RKO (cell line): ENCODE measurements at places on chromosomes 6 and 20.

DNA sequence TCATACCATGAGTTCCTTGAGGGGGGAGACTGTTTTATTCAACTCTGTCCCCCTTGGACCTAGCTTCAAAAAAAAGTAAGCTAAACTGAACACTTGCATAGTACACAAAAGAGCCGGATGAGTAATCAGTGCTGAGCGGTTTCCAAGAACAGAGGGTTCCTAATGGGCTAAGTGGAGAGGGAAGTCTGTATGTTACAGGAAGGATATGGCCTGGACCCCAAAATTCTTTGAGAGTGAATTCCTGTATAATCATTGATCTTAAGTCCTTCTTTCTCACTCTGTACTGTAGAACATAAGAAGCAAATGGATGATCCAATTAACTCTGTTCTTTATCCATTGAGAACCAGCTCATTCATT, 324.7 kb upstream of the CNR1 start:
- DNase-seq, result no peak

DNA sequence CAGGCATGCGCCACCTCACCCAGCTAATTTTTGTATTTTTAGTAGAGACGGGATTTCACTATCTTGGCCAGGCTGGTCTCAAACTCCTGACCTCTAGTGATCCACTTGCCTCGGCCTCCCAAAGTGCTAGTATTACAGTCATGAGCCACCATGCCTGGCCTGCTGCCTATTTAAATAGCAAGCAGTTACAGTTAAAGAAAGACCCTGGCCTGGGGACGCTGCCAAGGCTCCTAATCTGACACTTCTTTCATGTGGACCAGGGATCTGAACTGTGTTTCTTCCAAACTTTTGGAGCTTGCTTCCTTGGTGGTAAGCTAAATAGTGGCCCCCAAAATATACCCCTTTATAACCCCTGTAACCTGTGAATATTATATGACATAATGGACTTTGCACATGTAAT, 15.3 kb downstream of the PPARD start:
- no peak for DNase-seq

GRCh38 chr6:104019075-104019753, 840.5 kb downstream of the HACE1 start:
- no peak for DNase-seq

DNA sequence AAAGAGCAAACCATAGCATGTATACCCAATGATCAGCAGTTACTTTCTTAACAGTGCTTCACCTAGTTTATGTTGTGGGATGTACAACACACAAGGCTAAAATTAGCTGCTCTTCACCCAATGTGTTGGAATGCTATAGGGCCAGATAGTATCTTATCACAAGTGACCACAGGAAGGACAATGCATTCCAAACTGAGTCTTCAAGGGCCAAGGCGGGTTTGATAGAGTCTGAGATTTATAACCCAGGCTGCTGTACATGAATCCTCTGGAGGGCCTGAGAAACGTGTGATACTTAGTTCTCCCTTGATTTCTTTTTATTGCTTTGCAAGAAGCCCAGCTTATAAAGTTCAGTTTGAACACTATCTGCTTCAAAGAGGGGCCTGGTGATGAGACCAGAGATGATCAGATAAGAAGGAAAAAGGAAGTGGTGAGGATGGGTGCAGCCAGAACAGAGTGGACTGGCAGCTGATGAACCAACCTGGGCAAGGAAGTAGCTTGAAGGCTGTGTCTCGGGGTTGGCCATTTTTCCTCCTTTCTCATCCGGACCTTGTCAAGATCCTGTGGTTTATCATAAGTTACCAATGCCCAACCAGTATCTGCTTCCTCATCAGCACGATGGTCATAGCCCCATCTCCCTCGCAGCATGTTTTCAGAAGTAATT, 62.2 kb upstream of the BMP2 start:
- no peak for DNase-seq

DNA sequence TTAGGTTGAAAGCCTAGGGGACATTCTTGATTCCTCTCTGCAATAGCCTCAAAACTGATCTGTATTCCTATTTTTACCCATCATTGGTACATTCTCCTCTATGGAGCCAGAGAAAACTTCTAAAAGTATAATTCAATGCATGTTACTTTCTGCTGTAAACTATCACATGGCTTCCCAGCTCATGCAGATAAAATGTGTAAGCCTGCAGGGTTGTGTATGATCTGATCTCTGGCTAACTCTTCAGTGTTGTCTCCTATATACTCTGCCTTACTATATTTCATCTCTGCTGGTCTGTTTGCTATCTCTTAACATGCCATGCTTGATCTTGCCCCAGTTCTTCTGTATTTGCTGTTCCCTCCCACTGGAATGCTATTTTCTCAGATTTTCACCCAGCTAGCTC, 323.3 kb upstream of the RSPO3 start:
- DNase-seq, result no peak

DNA sequence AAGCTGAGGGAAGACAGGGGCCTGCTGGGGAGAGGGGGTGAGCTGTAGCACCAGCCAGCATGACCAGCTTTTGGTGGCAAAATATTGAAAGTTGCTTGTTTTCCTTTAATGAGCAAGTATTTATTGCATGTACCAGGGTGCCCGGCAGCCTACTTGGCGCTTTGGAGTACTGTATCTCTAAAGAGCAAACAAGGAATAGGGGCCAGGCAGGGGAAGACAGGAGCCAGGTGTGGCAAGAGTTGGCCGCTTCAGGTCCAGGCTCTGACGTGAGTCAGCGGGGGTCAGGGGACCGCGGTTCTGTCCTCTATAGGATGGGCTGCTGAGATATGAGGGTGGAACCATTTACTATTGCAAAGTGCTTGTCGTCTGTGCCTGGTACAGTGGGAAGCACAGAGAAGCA, 63.1 kb downstream of the PSMG4 start:
- DNase-seq, result no peak
